Left colon (tissue), 2 donors: ENCODE measurements at places on chromosomes 1 and 21. TPM values are rescaled to one million over a fixed set of nuclear protein-coding genes. Genes with fewer than 3 reads are reported as not detected.

The SH2D2A gene
- 2.4 TPM for total RNA-seq

The MTOR gene
- 31.0 TPM for total RNA-seq

The SPRR3 gene
- not detected for total RNA-seq

The KRTAP7-1 gene
- not detected for total RNA-seq

The DDX59 gene
- 14.2 TPM for total RNA-seq

The PSMD4 gene
- total RNA-seq = 105 TPM

The C1orf167 gene
- not detected for total RNA-seq

The PDZK1IP1 gene
- 107 TPM for total RNA-seq

DNA sequence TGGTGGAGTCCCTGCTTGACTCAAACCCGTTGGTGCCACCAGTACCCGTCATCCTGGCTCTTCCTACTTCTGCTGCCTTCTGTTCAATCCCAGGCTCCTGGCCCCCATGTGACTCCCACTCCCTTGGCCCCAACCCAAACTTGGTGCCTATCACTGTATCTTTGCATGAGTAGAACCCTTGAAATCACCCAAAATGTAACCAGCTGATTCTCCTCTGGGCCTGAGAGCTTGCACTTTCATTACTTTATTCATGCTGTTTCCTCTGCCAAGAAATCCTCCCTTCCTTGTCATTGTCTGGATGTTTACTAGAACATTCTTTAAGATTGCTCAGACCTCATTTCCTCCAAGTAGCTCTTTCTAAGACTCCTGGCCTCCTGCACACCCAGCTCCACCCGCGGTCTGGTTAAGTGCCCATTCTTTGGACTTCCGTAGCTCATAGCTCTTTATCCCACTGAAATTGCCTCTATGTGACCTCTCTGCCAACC is 15.7 kb downstream of the PTAFR start:
- no peak for DNase-seq

GRCh38 chr1:222071387-222071786 is 329.5 kb upstream of the DUSP10 start:
- no peak for DNase-seq

- DNase-seq = no peak
Observed at GRCh38 chr1:168514455-168514854, 29.3 kb downstream of the XCL2 start.

DNA sequence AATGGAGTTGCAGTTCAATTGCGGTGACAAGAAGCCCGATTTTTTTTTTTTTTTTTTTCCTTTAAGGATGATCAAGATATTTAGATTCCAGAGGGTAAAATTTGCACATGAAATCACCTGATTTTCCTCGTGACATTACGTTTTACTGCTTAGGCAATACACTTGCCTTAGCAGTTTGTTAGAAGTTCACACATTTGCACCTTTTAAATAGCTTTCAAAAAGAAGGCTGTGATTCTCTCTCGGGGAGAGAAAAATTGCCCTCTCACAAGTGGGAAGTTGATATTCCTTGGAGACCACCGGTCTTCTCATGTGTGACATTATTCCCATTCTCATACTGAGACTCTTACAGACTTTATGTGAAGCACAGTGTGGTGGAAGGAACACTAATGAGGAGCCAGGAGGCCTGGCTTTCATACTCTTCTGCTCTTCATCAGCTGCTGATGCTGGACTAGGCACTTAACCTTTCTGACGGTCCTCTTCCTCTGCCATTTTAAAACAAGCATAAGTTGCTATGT is 69.8 kb upstream of the HSPA13 start:
- no peak for DNase-seq

DNA sequence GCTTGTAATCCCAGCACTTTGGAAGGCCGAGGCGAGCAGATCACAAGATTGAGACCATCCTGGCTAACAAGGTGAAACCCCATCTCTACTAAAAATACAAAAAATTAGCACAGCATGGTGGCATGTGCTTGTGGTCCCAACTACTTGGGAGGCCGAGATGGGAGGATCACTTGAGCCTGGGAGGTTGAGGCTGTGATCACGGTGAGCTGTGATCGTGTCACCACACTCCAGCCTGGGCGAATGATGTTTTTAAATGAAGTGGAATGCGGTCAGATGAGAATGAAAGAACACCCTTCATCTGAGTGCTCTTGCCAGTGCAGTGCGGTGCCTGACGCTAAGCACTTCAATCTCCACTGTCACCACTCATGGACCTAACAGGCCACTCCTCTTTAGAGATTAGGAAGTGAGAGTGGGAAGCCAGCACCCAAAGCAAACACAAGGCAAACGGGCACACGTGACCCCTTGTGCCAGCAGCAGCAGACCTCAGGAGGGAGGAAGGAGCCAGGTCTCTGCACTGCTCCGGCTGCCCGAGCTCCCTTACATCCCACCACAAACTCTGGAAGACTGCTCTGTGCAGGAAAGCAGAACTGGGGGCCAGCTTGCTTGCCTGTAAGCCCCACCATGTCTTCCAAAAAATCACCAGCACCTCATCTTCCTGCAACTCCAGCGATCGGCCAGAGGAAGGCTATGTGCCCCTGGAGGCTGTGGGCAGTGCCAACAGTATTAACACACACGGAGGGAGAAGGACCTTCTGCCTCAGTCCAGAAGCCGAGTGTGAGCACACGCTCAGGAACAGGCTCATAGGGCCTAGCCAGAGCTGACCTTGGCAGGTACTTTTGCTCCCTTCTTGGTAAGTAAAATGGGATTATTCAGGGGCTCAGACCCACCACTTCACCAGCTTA is 9.7 kb downstream of the CTNNBIP1 start:
- DNase-seq = peak; percentile 69

DNA sequence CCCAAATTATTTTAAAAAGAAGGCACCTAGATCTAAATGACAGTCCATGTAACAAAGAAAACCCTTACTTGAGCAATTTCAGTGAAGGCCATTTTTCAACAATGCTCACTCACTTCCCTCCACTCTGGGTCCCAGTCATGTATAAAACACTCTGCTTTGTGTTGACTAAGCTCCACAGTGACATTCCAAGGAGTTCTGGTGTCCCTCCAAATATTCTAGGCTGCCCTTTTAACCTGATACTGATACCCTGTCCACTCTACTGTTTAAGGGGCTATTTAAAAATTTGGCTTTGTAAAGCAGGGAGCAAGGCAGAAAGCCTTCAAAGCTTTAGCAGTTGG is 73.6 kb downstream of the GNG12 start:
- no peak for DNase-seq

GRCh38 chr1:155125511-155125945 is 2.1 kb upstream of the EFNA1 start:
- DNase-seq = peak; percentile 40

DNA sequence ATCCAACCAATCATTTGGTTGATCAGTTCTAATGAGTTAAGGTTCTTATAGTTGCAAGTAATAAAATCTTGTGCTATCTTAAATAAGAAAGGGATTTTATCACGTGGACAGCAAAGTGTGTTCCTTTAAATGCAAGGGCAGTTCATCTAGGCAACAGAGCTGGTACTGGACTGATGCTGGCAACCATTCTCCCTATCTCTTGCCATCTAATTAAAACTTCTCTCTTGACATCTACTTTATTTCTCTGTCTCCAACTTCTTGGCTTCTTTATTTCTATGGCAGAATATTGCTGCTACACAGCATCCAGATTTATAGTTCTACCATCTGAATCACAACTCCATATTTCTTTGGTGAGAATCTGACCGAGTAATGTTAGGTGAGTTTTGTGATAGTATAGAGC is 115.2 kb upstream of the CACYBP start:
- no peak for DNase-seq

- no peak for DNase-seq
Observed at GRCh38 chr1:104593413-104594187, 843.9 kb downstream of the AMY1C start.

GRCh38 chr1:6108937-6109614 is 63.4 kb downstream of the KCNAB2 start:
- no peak for DNase-seq

- no peak for DNase-seq
Observed at GRCh38 chr1:20198918-20199317, 12.6 kb upstream of the PLA2G2C start.

- DNase-seq = no peak
Observed at GRCh38 chr1:2314273-2314802, 77.0 kb downstream of the MORN1 start.

GRCh38 chr1:50774759-50775351 is 185.2 kb downstream of the FAF1 start:
- no peak for DNase-seq

- DNase-seq = no peak
Observed at GRCh38 chr1:54274881-54275280, 74.9 kb downstream of the MRPL37 start.

- peak; percentile 84 for DNase-seq
Observed at GRCh38 chr1:31216016-31216415, 23.7 kb downstream of the NKAIN1 start.

DNA sequence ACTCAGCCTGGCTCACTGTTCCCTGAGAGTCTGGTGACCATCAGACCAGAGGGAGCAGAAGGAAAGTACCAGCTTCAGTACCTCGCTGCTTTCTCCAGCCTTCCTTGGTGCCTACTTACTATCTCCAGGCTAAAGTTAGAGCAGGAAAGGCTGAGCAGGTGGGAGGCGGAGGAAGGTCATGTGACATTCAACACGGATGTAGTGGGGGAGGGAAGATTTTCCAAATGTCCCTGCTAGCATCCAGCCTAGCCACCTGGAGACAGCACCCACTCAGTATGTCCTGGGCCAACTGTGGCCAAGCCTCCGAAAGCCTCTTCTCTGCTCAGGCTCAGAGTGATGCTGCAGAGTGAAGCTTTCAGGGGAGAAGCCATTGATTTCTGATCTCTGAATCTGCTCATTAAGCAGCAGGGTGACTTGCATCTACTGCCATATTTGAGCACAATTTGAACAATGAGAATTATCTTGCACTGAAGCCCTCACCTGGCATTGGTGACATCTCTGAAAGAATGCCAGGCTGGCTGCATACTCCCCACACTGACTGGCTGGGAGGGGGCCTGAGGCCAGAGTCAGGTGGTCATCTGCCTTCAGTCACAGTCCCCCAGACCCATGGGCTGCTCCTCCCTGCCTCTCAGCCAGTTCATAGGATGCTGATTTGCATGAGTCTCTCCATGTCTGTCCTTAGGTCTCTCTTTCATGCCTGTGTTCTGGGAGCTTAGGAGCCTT is 86.2 kb downstream of the KCND3 start:
- DNase-seq = no peak

- DNase-seq = peak; percentile 18
Observed at GRCh38 chr1:161096530-161096929, 1.6 kb upstream of the KLHDC9 start.

- DNase-seq = no peak
Observed at GRCh38 chr1:232111611-232112010, 485.0 kb downstream of the DISC1 start.

DNA sequence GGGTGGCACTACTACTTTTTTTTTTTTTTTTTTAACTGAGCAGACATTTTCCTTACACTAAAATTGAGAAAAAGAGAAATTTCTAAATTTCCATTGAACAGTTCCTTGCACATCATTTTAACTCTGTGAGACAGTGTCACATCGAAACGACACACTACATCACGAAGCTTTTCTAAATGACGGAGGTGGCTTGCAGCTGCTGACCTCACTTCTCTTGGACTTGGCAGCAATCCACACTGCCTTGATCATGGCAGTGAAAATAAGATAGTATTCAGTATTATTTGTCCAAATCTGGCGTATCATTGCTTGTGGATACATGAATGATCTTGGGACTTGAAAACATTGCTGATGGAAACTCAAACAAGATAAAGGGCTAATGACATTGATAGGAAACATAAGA is 80.3 kb upstream of the CYYR1 start:
- DNase-seq = no peak

DNA sequence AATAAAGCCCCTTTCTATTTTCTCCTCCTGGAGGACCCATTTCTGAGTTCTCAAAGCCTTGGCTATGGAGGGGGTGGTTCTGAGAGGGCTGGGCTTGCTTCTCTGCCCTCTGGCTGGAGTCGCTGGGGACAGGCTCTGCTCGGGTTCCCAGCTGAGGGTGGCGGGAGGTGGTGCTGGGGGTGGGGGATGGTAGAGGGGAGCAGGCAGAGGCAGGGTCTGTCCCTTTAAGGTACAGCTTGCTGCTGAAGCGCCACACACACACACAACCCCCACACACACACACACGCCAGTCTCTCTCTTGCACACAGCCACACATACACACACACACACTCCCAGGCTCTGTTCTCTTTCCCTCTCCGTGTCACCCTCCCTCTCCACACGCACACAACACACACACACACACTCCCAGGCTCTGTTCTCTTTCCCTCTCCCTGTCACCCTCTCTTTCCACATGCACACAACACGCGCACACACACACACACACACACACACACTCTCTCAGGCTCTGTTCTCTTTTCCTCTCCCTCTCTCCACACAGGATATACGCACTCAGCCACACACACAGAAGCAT is 69.8 kb upstream of the SSBP3 start:
- DNase-seq = no peak

DNA sequence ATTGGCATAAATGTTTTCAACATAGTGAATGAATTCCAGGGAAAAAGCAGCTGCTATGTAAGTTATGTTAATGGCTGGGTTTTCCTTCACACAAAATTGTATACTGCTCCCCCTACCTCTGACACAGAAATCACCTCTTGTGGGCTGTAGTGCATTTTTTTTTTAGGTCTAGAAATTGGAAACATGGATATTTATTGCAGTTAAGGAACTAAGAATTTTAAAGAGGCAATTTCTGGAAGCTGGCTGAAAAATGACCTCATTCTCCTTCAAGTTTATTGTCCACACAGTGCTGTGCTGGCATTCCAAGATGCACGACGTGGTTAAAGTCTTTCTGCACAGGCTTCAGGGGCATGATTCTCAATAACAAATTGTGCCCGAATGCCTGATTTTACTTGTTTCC is 1424.2 kb downstream of the MRPL39 start:
- DNase-seq = no peak

GRCh38 chr1:18989176-18989799 is 32.8 kb upstream of the IFFO2 start:
- DNase-seq = no peak

DNA sequence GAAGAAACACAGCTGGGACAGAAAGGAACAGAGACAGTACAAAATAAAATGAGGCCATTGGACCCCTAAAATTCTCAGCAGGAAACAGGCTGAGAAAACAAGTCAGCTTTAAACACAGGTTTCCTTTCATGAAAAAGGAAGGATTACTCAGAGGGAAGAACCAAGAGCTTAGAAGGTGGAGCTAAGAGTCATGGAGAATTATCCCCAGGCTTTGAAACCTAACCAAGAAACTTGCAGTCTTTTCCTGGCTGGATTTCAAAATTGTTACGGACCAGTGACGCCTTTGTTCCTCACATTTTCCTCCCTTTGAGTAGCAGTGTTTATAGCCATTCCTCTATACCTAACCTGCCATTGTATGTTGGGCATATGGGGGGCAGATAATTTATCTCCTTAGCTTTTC is 8.8 kb downstream of the HMGB4 start:
- no peak for DNase-seq
